NCI-H524 (cell line): ENCODE measurements at places on chromosomes 16 and 17.

DNA sequence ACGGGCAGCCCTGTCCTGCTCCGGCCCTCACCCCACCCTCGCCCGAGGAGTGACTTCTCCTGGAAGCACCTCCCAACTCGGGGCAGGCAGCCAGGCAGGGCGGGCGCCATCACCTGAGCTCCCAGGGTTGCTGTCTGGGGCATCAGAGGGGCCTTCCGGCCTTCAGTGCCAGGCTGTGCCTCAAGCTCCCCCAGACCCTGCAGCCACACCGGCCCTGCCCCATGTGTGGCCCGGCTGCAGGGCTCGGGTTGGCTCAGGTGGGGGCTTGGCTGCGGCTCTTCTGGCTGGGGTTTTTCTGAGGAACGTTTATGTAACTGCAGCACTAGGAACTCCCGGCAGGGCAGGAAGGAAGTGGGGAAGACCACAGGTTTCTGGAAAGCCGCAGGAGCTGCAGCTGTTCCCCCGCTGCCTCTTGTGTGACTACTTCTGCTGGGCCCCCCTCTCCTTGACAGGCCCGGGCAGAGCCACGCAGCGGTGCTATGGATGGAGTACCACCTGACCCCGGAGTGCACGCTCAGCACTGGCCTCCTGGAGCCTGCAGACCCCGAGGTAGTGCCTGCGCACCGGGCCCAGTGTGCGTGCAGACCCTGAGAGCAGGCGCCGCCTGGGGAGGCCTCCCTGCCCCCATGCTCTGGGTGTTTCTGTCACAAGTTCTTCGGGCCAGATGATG, 45.6 kb downstream of the PRMT7 start:
- DNase-seq: no peak

- peak; percentile 40 for DNase-seq
These were observed 1.1 kb downstream of the ST6GALNAC2 start for GRCh38 chr17:76584427-76585032.

- DNase-seq: no peak
These were observed 25.6 kb upstream of the ABCA10 start for GRCh38 chr17:69254187-69254586.

DNA sequence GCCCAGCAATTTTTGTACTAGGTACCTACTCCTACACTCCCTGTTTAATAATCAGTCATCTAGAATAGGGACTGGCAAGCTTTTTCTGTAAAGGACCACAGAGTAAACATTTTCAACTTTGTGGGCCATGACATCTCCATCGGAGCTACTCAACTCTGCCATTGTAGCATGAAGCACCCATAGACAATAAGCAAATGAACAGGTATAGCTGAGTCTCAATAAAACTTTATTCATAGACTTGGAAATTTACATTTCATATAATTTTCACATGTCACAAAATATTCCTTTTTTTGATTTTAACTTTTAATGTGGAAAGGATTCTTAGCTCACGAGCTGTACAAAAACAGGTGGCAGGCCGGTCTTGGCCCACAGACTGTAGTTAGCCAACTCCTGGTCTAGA, 345.8 kb downstream of the SOX9 start:
- DNase-seq: no peak

- DNase-seq: no peak
These were observed 34.2 kb downstream of the MPHOSPH6 start for GRCh38 chr16:82135844-82136243.

DNA sequence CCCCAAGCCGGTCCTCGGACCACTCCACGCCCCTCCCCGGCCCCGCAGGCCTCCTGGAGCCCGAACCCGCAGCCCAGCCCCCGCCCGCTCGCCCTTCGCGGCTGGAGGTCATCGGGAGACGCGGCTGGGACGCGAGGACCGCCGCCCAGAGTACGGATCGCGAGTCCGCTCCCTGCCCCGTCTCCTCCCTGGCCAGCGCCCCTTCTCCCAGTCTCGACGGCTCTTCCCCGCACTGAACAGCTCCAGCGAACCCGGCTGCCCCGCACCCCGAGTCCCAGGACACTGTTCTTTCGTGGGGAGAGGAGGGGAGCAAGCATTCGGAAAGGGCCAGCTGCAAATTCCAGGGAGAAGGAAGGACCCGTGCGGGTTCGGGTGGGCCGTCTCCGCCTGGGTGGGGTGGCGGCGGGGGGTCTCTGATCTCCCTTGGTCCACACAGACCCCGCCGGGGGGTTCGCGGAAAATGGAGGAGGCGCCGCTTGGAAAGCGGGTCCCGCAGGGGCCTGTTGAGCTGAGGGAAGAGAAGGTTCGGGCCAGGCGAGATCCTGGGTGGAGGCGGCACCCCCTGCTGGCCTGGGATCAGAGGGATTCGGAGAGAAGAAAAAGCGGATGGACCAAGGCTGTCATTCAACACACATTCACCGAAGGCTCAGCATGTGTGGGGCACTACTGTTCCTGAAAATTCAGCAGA, 632 bp upstream of the RTN4RL1 start:
- DNase-seq: peak; percentile 76

- DNase-seq: no peak
These were observed 164.6 kb downstream of the VPS53 start for GRCh38 chr17:550041-550398.

DNA sequence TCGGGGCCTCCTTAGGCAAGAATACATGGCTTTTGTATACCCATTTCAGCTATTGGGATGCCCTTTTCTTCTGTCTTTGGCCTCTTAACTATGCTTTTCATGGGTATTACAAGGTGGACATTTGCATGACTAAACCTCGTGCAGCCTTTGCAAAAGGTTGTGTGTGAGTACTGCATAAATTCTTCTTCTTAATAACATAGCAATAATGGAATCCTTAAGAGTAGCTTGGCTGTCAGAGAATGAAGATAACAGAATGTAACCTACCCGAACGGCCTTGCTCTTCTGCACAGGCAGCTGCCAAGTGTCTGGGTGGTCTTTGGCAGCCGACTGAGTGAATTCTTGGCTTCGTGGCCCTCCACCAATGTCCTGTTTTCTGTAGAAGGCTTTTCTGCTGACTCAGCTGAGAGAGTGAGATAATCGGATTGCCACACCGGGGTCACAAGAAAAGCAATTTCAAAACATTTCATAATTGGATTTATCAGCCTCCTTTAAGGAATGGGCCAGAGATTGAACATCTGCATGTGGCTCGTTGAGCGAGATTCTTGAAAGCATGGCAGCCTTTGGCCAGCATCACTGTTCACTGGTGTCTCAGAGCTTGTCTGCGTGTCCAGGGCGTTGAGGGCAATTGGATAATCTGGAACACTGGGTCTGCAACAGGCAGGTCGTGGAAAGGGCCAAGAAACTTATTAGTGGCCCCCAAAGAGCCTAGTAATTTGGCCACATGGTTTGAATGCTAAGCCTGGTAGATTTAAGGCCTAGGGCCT, 13.4 kb downstream of the IRF8 start:
- DNase-seq: no peak

DNA sequence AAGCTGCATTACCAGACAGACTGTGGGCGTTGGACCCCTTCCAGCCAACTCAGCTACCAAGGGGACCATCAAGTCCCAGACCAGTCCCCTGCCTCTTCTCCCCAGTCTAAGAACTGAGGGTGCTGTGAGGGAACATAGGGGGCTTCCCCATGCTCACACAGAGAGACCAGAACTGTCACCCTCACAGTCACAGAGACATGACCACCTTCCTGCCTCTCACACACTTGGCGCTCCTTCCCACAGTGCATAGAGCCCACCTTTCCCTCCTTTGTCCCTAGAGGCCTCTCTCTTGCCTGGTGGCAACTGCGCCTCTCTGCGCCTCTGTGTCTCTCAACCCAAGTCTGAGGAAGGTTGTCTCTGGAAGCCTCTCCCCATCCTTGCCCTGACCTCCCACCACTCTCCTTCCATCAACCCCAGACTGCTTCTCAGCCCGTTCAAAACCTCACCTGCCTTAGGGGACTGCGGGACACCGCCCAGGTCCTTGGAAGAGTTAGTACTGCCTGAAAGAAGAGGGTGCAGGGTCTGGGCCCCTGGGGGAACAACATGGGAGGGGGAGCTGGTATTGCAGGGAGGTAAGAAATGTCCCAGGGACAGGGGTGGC, 6.1 kb upstream of the LHX1 start:
- no peak for DNase-seq

DNA sequence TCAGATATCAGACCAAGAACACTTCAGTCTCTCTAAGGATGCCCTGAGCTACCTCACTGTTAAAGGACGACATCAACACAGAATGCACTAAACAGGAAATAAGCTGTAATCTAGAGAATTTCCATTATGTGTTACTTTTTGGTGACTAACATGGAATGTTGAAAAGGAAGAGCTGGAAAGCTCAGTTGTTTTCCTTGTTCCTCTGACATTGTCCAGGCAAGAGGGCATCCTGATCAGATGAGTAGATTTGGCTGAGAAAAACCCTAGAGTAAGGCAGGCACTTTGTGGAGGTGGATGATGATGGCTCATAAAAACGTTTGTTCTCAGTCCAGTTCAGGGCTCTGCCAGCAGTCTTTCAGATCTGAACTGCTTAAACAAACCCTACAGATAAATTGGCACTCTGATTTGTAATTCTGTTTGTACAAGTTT, 34.0 kb downstream of the DGKE start:
- DNase-seq: no peak

GRCh38 chr17:38825762-38826247, 684 bp upstream of the CWC25 start:
- no peak for DNase-seq

- DNase-seq: no peak
These were observed 74.7 kb upstream of the CIBAR2 start for GRCh38 chr16:85187002-85187401.

- no peak for DNase-seq
These were observed 208.2 kb downstream of the FTO start for GRCh38 chr16:53912155-53912554.

GRCh38 chr16:3400446-3400778, 392 bp downstream of the ZSCAN32 start:
- DNase-seq: no peak

DNA sequence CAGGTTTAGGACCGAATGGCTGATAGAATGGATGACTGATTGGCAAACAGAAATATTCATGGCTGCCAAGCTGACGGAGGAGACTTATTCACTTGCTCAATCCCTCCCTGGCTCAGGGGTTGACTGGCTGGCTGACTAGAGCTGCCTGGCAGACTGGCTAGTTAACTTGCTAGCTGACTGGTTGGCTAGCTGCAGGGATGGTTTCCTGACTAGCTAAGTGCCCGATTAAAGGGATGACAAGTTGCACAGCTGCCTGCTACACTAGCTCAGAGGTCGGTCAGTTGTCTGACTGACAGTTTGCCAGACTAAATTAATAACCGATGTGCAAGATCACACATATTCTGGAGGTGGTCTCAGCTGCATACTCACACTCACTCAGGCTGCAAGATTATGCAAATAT, 1208.4 kb upstream of the CDH8 start:
- no peak for DNase-seq

DNA sequence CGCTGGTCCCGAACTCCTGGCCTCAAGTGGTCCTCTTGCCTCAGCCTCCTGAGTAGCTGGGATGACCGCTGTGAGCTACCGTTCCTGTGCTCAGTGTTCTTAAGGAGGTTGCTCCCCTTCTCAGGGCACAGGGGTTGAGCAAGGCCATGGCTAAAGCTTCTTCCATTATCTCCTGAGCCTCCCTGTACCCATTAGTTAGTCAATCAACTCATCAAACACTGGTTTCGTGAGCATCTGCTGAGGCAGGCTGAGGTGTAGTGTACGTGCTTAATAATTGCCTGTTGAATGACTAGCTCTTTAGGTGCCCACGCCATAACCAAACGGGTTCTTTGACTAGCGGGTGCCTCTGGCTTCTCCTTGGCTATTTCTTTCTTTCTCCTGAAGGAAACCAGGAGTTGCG, 11.7 kb downstream of the SGCA start:
- DNase-seq: no peak

DNA sequence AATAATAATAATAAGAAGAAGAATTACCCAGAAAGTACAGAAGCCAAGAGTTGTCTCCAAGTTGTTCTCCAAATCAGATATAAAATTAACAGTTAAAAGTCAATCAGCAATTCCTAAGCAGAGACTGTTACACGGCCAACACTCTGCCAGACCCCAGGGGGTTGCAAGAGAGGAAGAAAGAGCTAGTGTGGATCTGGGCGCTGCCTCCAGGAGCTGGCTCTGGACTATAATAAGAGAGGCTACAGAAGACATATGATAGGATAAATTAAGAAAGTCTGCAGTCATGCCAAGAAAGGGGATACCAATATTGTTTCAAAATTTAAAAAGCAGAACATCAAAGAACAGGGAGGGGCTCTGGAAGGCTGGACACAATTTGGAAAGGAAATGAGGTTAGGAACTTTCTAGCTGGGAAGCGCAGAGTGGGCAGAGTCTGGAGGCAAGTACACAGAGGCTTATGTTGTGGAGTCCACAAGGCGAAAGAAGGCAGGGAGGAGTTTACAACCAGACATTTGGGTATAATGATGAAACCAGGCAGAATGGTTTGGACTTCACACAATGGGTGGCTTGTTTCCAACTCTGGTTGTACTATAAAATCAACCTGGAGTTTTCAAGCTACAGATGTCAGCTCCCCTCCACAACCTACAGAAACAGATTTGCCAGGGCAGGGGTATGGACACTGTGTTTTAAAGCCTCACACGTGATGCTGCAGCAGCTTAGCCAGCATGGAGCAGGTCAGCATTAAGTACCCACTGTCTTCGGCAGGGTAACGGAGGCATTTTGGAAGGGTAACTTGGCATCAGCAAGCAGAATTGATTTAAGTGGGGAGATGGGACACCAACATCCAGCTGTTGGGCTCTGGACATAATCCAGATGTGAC, 49.4 kb downstream of the SLC39A11 start:
- DNase-seq: peak; percentile 63

DNA sequence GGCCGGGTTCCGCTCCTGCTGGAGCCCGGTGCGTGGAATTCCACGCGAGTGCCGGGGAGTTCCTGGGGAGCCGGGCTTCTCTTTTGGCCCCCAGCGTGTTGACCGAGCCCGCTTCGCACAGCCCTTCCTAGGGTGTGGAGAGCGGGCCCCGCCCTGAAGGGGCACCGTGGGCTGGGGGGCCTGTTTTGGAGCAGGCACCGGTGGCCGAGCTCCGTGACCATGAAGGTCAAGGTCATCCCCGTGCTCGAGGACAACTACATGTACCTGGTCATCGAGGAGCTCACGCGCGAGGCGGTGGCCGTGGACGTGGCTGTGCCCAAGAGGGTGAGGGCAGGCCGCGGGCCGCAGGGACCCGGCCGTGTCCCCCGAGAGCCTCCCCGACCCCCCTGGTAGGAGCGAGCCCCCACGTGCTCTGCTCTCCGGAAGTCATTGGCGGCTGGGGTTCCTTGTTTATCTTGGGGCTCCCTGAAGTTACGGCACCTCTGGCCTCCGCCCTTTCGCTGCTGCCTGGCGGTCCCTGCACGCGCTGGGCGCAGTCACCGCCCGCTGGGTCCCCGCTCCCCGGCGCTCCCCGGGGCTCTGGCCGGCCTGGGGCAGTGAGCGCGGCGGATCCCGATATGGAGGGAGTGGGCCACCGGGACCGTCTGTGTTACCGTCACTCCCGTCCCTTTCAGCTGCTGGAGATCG, 528 bp downstream of the HAGHL start:
- DNase-seq: no peak
